ENCODE measurements at places on chromosomes 1 and 21.
A peak's percentile ranks its signal among the peaks of the same experiment; 100 is the strongest.

DNA sequence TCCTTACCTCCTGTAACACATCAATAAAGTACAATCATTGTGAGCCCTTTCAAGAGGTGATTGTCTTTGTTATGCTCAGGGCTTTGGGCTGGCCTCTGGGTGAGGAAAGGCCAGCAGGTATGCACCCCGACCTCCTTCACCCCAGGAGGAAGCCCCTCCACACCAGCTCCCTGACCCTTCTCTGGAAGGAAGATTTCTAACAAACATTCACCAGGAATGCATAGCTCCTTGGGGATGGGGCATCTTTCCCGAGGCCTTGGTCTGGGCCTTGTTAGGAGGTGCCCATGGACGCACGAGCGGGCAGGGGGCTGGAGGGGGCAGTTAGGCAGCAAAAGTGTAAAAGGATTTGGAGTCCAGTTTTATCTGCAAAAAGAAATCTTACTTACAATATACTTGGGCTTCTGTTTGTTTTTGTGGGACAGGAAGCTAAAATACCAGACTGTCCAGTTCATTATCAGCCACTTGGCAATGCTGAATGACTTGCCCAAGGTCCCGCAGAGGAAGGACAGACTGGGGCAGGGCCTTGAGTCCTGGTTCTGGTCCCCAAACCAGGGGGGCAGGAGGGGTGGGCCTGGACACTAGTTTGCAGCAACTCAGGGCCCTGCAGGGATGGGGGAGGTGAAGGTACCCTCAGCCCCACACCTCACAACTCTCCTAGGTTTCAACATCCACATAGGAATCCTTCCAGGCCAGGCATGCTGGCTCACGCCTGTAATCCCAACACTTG, 10.1 kb downstream of the ZC3H12A start:
- DNase-seq: no peak

- DNase-seq: no peak
These were observed 8.8 kb upstream of the RNPC3 start for GRCh38 chr1:103516693-103517092.

GRCh38 chr21:27570306-27570868, 603.5 kb upstream of the ADAMTS5 start:
- no peak for DNase-seq

DNA sequence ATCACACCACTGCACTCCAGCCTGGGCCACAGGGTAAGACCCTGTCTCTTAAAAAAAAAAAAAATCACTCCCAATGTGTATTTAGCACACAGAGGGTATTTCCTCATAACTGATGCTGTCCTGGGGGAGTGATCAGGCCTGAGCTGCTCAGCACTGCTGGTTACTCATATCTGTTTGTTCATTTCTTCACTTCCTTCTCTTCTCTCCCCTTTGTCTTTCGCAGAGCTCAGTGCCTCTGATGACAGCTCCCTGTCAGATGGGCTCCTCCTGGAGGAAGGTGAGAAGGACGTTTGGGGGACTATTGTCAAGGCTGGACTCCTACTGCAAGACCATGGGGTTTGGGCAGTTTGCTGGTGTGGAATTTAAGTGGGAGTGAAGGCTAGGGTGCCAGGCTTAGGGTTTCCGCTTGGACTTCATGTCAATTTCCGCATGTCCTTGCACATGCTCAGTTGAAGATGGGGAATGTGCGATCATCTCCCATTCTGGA, 13.0 kb downstream of the INAVA start:
- DNase-seq: peak; percentile 46

DNA sequence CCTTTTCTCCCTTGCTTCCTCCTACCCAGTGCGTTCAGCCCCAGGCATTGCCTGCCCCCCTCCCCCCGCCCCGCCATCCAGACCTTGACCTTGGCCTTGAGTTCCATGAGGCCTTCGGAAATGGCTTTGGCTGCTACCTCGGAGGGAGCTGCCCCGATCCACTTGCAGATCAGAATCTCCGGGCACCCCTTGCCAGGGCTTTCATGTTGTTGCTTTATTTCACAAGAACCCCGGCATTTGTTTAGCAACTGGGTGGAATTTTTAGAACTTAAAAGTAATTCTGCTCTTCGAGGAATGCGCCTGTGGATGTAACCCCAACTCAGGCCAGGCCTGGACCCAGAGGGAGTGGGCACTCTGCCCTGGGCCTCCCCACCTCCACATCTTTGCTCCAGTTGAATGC, 154.1 kb upstream of the TMEM51 start:
- DNase-seq: no peak

DNA sequence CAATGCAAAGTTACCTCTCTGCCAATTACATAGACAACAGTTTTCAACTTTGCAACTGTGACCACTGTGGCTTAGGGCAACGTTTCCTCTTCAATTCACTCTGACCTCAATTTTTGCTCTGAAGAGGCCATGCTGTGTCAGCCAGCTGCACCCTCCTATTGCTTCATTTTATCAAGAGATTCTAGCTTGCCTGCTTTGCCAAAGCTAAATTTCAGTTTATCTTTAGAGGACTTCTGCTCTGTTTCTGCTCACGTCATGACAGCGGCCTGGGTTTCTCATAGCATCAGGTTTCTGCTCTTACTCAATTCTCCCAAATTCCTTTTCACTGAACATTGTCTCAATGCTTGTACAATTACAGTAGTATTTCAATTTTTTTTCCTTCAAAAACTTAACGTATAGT, 154.6 kb downstream of the PLA2G4A start:
- DNase-seq: peak; percentile 65

DNA sequence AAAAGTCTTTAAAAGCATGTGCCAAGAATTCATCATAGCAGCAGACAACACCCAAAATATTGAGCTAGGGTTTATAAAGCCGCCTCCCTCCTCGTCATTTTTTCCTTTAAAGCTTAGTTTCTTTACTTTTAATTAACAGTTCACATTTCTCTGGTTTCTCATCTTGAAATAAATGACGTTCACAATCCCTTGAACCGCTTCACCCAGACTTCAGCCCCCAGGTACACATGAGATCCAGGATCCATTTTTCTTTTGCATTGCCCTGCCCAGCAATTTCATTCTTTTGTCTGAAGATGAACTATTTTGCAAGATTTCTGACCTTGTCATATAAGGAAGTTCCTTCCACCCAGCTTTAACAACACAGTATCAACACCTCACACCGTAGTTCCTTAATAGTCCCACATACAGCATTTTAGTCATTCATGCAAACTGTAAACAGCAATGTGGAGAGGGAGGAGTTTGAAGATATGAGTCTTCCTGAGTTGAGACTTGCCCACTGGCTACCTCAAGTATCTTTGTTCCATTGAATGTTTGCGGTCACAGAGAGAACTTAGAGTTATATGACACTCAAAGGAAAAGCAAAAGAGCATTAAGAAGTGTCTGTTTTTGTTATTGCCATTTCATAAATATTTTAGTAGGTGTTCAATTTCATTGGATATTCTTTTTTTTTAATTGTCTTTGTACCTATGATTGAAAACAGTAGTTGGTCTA, 35.3 kb upstream of the CACYBP start:
- DNase-seq: peak; percentile 89

DNA sequence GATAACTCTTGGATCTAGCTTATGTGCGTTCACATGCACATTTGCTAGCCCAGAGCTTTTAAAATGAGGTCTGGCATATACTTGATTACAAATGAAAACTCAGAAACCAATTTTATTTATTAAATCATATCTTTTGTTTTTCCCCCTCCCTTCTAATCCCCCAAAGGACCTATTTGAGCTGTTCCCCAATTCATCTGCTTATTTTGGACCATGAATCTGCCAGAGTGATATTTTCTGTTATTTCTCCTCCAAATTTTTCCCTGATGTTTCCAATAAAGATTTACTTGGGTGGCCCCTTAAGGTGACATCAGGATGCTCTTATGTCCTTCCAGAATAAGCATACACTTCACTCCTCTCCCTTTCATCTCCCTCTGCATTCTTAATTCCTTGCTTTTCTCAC, 123.4 kb downstream of the SYT2 start:
- DNase-seq: no peak

DNA sequence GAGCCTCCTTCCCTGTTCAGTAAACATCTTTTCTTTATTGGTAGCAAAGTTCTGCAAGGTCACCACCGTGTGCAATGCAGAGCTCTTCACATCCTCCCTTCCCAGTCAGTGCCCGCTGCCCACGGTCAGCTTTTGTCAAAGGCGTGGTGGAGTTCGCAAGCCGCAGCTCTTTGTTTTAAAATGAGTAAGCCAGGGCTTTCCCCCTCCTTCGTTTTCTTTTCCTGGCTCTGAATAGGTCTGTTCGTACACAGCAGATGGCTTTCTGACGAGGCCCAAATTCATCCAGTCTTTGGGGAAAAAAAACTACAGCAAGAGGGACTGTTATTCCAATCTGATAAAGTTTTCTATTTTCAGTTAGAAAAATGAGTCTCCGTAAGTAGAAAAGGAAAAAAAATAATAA, 153.2 kb downstream of the LRIG2 start:
- no peak for DNase-seq

GRCh38 chr1:61953076-61953789, 211.0 kb downstream of the PATJ start:
- DNase-seq: no peak

- no peak for DNase-seq
These were observed 446.0 kb downstream of the PTPRU start for GRCh38 chr1:29682171-29682918.

GRCh38 chr1:224799083-224799482, 130.4 kb upstream of the DNAH14 start:
- no peak for DNase-seq

DNA sequence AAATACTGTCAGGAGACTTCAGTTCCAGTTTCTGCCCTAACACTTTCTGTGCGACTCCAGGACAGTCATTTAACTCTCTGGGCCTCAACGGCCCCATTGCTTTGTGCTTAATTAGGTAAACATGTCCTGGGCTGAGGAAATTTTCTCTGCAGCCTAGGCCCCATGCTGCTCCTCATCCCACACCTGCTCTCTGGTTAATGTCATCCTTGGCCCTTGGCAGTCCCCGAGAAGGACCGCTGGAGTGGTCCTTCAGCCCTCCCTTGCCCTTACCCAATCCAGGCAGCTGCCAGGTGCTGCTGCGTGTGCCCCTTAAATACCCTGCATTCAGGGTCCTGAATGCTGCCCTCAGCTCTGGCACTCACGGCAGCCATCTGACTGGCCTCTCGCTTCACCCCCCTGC, 18.7 kb downstream of the UBL4B start:
- no peak for DNase-seq

DNA sequence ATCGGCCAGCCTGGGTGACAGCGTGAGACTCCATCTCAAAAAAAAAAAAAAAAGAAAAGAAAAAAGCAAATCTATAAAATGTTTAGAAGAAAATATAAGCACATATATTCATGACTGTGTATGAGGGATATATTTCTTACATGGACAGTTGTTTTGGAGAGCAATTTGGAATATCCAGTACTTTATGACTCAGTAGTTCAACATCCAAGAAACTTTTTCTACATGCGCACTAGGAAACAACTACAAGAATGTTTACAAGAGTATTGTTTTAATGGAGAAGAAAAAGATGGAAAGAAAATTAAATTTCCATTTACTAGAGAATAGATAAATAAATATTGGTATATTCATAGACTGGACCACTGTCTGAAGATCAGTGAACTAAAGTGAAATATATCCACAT, 77.5 kb downstream of the MAST2 start:
- no peak for DNase-seq

DNA sequence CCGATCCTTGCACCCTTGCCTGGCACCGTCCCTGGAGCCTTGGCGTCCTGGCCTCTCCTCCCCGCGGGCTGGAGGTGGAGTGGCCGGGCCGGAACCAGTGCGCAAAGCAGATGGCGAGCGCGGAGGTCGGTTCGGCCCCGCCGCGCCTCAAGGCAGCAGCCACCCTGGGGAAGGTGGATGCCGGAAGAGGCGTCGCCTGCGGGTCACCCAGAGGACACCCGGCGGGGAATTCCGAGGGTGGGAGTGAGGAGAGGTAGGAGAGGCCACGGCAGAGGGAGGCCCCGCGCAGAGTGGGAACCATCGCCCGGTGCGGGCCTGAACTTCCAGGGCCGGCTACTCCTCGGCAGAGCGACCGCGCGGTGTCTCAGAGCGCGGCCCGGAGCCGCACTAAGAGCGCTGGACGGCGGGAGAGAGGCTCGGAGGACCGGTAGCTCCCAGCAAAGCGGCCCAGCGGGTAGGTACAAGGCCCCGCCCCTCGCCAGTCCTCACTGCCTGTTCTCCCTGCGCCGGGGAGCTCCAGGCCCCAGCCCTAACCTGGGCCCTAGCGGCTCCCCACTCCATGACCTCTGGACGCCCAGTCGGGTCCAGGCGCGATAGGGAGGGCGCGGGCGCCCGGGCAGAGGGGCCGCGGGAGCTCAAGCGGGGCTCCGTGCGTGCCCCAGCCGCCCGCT, at the start of gene RNF207:
RNF207 (plus strand) TSS at position 271 of the 671 bp plus-strand sequence. CDS start 417 bp downstream, outside the sequence.
- peak; percentile 66 for DNase-seq

DNA sequence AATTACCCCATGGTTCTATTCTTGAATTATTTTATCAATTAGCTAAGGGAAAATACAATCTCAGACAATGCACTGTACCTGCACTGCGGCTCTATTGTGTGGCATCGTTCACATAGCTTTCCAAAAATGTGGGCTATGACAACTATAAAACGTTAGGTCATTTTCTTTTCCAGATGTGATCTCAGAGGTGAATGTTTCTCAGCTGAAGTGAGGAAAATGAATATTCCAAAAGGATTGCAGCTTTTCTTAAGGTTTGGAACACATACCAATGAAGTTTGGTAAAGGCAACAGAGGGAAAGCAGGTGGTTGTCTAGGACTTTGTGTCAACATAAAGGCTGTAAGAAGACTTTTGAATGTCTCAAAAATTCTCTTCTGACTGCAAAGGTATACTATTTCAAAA, 105.5 kb downstream of the NRIP1 start:
- no peak for DNase-seq

DNA sequence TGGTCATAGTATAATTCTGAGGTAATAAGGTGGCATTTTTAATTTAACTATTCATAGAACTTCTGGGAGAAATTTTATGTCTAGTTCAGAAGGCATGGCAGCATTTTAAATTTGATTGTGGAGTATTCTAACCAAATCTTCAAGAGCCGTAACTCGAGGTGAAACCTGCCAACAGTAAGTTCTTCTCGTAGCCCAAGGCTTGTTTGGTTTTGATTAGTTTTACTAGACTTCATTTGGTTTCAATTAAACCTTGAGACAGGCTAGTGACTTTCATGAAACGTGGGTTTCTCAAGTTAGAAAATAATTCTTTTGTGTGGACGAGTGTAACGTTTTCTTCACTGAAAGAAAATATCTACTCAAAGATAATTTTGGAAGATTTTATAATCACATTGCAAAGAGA, 395.5 kb downstream of the USP25 start:
- no peak for DNase-seq

DNA sequence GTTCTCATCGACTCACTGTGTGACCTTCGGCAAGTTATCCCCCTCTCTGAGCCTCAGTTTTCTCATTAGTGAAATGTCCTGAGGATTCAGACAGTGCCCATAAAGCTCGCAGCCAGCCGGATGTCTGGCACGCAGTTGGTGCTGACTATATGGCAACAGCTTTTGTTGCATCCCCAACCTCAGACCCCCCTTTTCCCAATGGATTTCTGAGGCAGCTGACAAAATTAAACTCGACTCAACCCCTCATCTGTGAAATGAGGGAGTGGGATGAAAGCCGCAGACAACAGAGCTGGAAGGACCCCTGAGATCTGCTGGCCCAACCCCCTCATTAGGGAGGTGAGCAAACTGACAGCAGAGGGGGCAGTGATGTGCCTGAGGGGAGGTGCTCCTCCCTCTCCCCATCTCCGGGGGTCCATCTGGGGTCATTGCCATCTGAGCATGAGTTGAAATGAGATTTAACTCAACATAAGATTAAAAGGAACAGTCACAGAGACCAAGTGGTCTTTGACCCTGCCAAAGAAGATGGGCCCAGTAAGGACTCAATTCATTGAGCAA, 40.4 kb downstream of the NKAIN1 start:
- DNase-seq: no peak

GRCh38 chr1:87683196-87683956, 354.7 kb downstream of the LMO4 start:
- peak; percentile 49 for DNase-seq

Data from hematopoietic multipotent progenitor cell treated with erythropoietin and hydrocortisone succinate and interleukin-3 and kit ligand, for 6 days (in vitro differentiated cells).